Melanocyte of skin (primary cell): ENCODE measurements at places on chromosomes 5 and 9. TPM values are rescaled to one million over a fixed set of nuclear protein-coding genes. Genes with fewer than 3 reads are reported as not detected.

Gene NKD2
- not detected in 2 replicates for total RNA-seq

Gene DOK3
- 2.0 and 3.4 TPM in 2 replicates for total RNA-seq

Gene SPATA31C1
- not detected in 2 replicates for total RNA-seq

Gene CYLC2
- total RNA-seq, result not detected in 2 replicates

Gene INSL6
- total RNA-seq, result not detected in 2 replicates

Gene ZCCHC7
- 10.0 and 15.0 TPM in 2 replicates for total RNA-seq

Gene TXNDC15
- 42.7 and 92.0 TPM in 2 replicates for total RNA-seq

Gene TTC16
- total RNA-seq, result under 0.01 TPM in 2 replicates

Gene GRIN3A
- total RNA-seq, result not detected in 2 replicates

Gene FOXD4
- under 0.01 TPM in 1 of 2 replicates, not detected in the other for total RNA-seq

Gene PTCD2
- total RNA-seq, result 12.4 and 18.2 TPM in 2 replicates

Gene GDA
- not detected in 2 replicates for total RNA-seq

Gene C8G
- under 0.01 TPM in 1 of 2 replicates, not detected in the other for total RNA-seq

Gene OTP
- not detected in 2 replicates for total RNA-seq

Gene SLC2A6
- 23.4 and 31.3 TPM in 2 replicates for total RNA-seq

Gene GABRA6
- not detected in 2 replicates for total RNA-seq

Gene CEMIP2
- 95.9 and 123 TPM in 2 replicates for total RNA-seq

Gene PCSK5
- 0.31 and 0.33 TPM in 2 replicates for total RNA-seq

Gene TAF11L10
- total RNA-seq, result not detected in 2 replicates

Gene NDST1
- total RNA-seq, result 45.6 and 52.1 TPM in 2 replicates

Gene TNFSF15
- under 0.01 TPM in 1 of 2 replicates, not detected in the other for total RNA-seq

Gene TCF7
- total RNA-seq, result 0.69 and 1.5 TPM in 2 replicates

Gene CCDC69
- 0.62 and 0.67 TPM in 2 replicates for total RNA-seq

Gene C5orf52
- total RNA-seq, result not detected in 2 replicates

Gene CDKN2A
- 7.7 and 12.0 TPM in 2 replicates for total RNA-seq

Gene RABL6
- total RNA-seq, result 84.3 and 108 TPM in 2 replicates

Gene FBN2
- 21.3 and 32.7 TPM in 2 replicates for total RNA-seq

Gene PFDN1
- 76.3 and 92.5 TPM in 2 replicates for total RNA-seq

Gene SPACA9
- 3.1 and 4.4 TPM in 2 replicates for total RNA-seq

Gene SPATA31D4
- total RNA-seq, result not detected in 2 replicates

Gene RALGPS1
- 2.5 and 4.5 TPM in 2 replicates for total RNA-seq
